ENCODE measurements at places on chromosomes 13 and 19.

- no peak for DNase-seq
These were observed 5.4 kb downstream of the LINGO3 start for GRCh38 chr19:2302319-2303210.

GRCh38 chr19:47093841-47094240, 19.7 kb downstream of the ZC3H4 start:
- DNase-seq, result no peak

GRCh38 chr19:18594096-18594823, 5.7 kb downstream of the REX1BD start:
- peak; percentile 71 for DNase-seq

- no peak for DNase-seq
These were observed 3.6 kb upstream of the KLK14 start for GRCh38 chr19:51086153-51086850.
